Erythroblast (primary cell): ENCODE measurements at places on chromosomes 16 and 17.

GRCh38 chr17:70776441-70776840, 607.1 kb downstream of the KCNJ2 start:
- DNase-seq: no peak

DNA sequence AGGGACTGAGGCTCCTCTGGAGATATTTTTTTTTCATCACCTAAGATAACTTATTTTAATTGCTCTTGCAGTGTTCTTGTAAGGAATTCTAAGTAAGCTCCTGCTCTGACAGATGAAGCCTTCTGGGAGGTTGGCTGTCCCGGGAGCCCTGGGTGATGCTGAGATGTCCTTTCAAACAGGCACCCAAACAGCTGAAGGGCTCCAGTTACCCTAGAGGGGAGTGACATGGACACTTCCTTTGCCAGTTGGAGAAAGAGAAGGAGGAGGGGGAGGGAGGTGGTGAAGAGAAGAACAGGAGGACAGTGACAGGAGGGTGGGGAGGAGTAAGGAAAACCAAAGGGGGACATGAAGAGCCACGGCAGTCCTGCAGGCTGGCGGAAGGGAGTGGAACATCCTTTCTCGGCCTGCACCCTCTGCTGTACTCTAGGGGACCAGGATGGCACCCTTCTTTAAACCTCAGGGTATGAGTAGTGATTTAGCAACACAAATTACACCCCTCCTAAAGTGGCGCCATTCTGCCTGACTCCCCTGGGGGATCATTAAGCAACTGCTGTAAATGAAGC, 51.8 kb downstream of the MYH3 start:
- DNase-seq: no peak

GRCh38 chr17:52025236-52025635, 133.3 kb downstream of the CA10 start:
- no peak for DNase-seq

DNA sequence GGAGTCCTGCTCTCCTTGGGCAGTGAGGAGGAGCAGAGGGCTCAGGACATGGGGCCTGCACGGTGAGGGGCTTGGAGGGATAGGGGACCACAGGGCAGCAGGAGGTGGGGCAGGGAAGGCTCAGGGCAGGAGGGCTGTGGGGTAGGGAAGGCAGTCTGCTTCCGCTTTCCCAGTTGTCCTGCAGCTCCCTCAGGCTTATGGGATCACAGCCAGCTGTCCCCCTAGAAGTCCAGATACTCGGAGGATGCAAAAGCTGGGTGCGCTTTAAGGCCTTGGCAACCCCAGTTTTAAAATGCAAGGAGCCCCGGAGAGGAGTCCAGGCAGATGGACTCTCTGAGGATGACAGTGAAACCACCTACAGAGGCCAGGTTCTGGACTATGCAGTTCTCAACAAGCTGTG, 299.1 kb upstream of the FOXF1 start:
- no peak for DNase-seq

DNA sequence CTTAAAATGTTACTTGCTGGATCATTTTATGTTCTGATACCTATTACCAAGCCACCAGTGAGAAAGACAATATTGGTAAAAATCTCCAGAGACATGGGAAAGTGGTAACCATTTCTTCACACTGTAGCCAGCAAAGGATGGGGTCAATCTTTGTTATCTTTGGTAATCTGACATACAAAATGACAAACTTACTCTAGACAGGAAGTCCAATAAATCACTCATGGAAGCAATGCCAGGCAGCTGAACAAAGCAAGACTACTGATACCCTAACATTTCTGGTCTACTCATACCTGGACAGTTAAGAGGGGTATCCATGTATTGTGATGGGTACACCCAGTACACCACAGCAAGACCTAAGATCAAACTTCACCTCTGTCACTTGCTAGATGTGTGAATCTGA, 19.0 kb downstream of the GRB2 start:
- no peak for DNase-seq

GRCh38 chr16:23710008-23710407, 3.0 kb downstream of the ERN2 start:
- no peak for DNase-seq

- DNase-seq: no peak
Measured at GRCh38 chr16:1793578-1794220, at the start of gene IGFALS. Gene IGFALS, minus strand, starts transcription at chr16:1793705. Its CDS starts 53 bp downstream, at chr16:1793652.

DNA sequence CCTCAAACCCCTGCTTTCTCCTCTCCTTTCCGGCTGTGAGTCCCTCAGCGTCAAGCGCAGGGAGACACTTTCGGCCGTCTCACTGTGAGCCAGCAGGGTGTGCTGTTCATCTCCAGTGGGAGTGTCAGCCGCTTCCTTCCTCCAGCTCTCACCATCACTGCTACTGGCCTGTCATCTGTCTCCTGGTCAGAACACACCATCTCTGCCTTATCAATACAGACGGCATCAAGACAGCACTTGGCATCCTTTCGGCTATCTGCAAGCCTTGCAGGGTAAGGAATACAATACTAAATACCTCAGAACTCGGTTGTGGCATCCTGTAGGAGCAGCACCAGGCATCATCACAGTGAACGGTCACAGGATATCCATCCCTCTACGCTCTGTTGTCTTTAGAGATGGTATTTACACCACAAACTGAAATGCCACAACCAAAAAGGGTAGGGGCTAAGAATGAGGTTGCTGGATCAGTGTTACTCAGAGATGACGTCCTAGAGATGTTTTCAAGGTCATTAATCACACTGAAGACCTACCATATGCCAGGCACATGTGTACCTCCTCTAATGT, 20.7 kb upstream of the CMTM4 start:
- DNase-seq: peak; percentile 57

DNA sequence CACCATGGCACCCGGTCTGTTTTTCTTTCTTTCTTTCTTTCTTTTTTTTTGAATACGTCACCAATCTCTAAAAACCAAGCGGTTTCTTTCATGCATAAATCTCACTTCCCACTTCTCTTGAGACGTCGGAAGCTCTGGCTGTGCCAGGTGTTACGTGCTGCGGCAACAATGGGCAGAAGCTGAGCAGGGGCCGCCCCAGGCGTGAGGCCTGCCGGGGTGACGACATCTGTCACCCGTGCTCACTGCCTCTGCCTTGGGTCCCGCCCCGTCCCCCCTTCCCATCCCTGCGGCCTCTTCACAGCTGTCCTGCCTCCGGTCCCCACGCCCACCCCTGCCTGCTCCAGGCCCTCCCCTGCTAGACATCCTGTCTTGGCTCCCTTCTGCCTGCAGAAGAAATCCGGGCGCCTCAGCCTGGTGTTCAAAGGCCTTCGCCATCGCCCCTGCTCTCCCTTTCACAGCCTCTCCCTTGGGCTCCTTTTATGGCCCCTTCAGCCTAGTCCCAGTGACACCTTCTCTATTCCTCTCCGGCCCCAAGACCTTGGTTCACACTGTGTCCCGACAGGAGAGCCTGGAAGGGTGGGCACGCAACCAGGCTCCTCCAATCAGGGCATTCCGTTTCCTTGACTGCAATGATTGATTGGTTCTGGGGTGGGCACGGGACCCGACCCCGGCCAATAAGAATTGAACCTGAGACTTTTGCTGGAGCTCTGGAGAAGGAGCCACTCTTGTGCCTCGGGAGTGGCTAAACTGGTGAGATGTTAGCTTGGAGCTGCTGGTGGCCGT, 4.8 kb downstream of the P2RX1 start:
- no peak for DNase-seq

GRCh38 chr16:78869492-78869891, 731.0 kb downstream of the MAF start:
- no peak for DNase-seq

DNA sequence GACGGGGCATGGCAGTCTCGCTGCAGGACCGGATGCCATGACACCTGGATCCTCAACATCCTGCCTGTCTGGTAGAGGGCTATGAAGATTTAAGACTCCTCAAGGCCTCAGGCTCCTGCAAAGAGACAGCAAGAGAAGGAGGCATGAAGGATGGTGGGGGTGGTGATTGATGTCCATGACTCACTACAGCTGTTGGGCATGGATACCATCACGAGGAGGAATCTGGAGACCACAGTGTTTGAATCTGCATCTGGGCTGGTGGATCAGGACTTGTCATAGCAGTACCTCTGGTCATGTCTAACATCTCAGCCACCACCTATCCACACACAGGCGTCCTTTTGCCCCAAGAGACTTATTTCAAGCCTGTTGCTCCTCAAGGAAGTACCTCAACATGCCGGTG, 50.2 kb upstream of the WSCD1 start:
- no peak for DNase-seq

GRCh38 chr17:82332669-82333278, 792 bp downstream of the SECTM1 start:
- no peak for DNase-seq

DNA sequence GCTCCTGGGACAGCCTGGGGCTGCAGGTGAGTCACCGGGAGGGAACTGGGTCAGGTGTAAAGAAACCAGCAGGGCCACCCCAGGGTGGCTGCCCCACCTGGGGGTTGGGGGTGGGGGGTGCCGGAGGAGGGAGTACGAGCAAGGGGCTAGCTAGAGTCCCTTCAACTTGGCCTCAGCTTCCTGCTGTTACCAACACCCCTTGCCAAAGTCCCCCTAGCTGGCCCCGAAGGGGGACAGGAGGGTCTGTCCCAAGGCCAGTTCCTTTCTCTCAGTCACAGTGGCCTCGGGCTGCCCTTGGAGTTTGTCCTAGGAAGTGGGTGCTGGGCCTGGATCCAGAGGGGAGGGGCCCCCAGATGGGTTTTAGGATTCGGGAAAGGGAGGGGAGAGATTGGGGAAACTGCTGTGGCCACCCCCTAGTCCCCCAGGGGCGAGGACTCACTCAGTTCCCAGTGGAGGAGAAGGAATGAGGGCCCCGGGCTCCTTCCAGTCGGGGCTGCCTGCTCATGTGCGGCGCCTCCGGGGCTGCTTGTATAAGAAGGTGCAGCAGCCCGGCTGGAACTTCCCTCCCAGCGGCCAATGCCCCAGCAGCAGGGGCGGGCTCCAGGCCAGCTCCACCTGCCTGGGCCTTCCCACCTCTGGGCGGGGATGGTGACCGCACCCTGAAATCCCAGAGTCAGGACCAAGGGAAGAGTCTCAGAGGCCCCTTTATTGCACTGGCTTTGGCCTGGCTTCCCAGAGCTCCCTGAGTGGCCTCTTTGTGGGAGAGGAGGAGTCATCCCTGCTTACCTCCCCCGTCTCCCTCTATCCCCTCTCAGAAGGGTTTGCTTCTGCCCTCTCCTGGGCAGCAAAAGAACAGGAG, 7.3 kb downstream of the ARHGAP27 start:
- DNase-seq: no peak

DNA sequence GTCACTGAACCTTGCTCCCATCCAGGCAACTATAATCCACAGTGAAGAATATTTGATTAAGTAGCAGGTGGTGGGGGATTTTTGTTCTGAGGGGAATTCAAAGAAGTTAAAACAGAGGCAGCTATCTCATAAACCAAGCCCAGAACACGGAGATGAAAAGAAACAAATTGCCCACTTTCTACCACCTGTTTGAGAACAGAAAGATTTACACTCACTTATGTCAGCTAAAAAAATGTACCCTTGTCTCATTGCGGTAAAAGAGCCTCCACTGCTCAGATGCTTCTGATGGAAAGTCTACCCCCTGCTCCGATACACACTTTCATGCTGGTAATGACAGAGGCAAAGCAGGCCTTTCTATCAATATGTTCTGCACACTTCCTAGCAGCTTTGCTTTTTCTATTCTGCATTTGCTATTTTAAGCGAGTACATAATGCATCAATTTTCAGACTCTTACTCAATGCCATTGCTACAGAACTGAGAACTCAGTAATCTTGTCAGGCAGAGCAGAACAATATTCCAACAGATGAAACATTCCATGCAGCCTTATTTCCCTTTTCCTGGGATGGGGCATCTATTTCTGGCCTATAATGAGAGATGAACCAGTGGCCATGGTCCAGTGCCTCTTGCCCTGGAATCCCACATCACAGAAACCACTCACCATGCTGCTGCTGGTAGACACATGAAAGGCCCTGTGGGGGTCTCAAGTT, 29.0 kb downstream of the CDK5R1 start:
- DNase-seq: no peak

DNA sequence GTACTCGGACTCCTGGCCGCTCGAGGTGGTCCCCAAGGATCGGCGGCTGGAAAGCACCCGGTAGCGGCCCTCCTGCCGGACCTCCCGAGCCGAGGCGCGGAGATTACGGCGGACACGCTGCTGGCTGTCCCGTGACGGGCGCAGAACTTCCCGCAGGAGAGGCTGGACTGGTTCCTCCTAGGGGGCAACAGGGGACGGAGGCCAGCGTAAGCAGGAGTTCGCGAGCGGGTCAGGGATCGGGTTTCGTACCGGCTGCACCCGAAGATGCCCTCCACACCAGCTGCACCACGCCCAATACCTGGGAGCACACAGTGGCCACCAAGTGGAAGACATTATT, 341 bp downstream of the SLC7A6OS start:
- DNase-seq: no peak

DNA sequence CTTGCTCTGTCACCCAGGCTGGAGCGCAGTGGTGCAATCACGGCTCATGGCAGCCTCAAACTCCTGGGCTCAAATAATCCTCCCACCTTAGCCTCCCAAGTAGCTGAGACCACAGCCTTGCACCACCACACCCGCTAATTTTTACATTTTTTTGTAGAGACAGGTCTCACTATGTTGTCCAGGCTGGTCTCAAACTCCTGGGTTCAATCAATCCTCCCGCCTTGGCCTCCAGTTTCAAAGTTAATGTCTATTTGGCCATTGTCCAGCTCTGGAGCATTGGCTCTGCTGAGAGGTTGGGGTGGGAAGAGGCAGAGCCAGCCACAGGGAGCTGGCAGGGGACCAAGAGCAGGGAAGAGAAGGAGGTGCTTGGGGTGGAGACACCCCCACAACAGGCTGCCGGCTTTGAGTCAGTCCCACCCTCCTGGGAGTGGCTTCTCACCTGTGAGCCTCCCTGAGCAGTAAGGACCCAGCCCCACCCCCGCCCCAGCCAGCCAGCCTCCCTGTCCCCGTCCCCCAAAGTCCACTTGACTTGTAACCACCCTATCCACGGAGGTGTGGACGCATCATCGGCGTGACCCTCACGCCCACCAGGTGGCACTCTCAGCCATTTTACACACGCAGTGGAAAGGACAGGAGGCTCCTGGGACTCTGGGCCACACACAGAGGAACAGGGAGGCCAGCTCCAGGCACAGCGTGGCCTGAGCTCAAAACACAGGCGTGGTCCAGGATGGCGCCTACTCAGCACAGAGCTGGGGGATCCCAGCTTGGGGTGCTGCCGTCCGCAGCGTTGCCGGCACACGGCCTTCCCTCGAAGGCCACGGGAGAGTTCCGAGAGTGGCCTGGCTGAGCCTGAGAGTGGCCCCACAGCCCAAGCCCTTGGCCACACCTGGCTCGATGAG, 22.8 kb upstream of the PVALEF start:
- peak; percentile 77 for DNase-seq

GRCh38 chr17:4724650-4725049, 6.6 kb upstream of the MED11 start:
- peak; percentile 55 for DNase-seq
